Stimulated activated CD8-positive, alpha-beta memory T cell treated with anti-CD3 and anti-CD28 coated beads, Interleukin-15, amount 100 ng/mL, for 4 hours (primary cell): ENCODE measurements at places on chromosomes 16 and 17.

DNA sequence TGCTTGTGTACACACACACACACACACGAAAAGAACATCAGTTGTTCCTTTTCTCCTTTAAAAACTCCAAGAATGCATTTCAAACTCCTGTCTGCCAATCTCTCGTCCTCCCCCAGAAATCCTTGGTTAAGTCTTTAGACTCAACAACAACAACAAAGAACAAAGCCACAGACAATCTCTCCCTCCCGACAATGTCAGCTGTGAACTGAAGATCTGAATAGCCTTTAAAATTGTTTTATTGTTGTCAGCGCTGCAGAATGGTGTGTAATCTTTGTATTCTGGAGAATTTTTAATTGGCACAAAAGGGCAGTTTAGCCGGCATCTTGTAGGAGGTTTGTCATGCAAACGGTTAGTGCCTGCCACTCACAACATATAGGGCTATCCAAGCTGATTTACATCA lies 219.5 kb downstream of the MSI2 start:
- no peak for DNase-seq

- no peak for DNase-seq
Observed at GRCh38 chr16:55370762-55371482, 46.9 kb downstream of the IRX6 start.

DNA sequence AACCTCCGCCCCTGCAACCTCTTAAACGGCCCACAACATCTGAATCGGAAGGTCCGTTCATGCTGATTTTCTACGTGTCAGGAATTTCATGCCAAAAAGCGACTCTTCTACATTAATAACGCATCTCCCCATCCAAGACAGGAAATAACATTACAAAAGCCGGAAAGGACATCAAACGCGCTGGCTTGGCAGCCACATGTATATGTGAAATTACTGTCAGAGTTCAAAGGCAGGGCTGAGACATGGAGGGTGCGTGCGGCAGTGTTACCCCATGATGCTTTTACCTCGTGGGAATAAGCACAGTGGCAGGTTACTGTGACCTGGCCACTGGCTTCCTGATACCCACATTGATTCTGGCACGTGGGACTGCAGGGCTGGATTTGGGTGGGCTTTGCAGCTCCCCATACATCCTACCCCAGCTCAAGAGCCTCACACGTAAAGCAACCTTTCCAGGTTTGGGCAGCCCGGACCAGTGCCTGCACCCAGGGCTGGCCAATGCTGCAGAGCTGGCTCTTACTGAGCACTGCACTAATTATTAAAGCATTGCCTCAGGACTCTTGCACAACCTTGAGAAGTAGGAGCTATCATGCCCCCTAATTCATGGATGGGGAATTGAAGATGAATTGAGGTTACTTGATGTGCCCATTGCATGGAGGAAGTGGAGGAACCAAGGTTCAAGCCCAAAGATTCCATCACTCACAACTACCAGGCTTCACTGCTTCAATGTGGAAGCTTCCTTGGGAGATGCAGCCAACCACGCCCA lies 120.6 kb upstream of the FOXF1 start:
- DNase-seq = no peak

- DNase-seq = no peak
Observed at GRCh38 chr17:37327341-37328090, 48.3 kb upstream of the C17orf78 start.

GRCh38 chr17:55303701-55304145 lies 39.0 kb downstream of the HLF start:
- no peak for DNase-seq

DNA sequence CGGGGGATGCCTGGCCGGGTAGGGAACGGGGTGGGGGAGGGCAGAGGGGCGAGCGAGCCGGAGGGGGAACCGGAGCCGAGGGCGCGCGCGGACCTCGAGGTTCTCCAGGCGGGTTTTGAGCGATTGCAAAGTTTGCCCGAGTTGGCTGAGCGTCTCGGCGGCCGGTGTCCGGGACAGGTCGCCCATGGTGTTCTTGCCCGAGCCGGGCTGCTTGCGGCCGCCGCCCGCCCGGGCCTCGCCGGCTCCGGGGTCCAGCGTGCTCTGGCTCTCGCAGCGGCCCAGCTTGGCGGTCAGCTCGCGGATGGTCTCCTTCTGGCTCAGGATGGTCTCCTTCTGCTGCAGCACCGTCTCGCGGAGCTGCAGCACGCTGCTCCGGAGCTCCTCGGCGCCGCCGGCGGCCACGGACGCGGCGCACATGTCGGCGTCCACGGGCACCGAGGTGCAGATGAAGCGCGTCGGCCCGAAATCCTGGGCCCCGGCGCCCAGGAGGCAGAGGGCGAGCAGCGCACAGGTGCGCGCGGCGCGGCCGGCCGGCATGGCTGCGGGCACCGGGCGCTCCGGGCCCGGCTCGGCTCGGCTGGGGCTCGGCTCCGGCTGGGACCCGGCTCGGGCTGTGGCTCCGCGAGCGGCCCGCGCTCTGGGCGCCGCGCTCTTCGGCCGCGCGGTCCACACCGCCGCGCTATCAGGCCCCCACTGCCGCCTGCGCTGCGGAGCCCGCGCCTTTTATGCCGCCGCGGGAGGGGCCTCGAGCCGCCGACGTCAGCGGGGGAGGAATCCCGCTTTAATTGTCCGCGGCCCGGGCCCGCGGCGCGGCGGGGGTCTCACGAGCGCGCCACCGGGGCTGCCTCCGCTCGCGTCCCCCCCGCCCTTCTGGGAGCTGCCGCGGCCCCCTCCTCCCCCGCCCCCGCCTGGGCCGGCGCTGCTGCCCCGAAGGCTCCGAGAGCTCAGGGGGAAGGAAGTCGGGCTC lies at the start of gene NPTX1:
Gene NPTX1 (minus strand): TSS at position 698 of the 967 bp plus-strand sequence. CDS start 161 bp downstream, at position 537.
- no peak for DNase-seq

- DNase-seq = no peak
Observed at GRCh38 chr17:78678222-78678557, 101.0 kb upstream of the DNAH17 start.
